Lung microvascular endothelial cell (primary cell): ENCODE measurements at places on chromosomes 1 and 21. TPM values are rescaled to one million over a fixed set of nuclear protein-coding genes. Genes with fewer than 3 reads are reported as not detected.
A peak's percentile ranks its signal among the peaks of the same experiment; 100 is the strongest.

DNA sequence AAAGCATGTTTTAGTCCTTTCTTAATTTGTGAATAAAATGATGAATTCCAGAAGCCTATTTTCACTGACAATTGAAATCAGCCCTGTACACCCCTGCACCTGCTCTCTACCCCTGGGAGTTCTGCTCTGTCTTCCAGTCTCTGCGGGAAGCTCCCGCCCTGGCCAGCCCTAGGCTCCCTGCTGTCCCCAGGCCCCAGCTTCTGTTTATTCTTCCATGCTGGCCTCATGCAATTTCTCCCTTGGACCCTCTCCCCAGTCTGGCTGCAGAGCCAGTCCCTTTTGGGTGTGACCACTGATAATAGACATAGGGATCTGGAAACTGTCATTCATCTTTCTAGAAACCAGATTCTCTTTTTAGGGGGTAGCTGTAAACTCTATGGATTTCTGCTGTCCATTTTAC is 258.6 kb downstream of the GRIK3 start:
- DNase-seq: no peak

- no peak for DNase-seq
Measured at GRCh38 chr1:34019741-34020552, 145.1 kb downstream of the CSMD2 start.

GRCh38 chr1:68495532-68495931 is 1.4 kb downstream of the DEPDC1 start:
- DNase-seq: no peak

DNA sequence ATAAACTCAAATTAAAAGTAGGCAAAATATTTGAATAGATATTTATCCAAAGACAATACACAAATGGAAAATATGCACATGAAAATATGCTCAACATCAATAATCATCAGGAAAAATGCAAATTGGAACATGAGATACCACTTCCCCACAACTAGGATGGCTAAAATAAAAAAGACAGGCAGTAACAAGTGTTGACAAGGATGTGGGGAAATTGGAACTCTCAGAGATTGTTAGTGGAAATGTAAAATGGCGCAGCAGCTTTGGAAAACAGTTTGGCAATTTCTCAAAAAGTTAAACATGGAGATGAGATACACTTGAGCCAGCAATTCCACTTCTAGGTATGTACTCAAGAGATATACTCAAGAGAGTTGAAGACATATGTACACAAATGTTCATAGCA is 48.8 kb downstream of the NAV1 start:
- DNase-seq: no peak

DNA sequence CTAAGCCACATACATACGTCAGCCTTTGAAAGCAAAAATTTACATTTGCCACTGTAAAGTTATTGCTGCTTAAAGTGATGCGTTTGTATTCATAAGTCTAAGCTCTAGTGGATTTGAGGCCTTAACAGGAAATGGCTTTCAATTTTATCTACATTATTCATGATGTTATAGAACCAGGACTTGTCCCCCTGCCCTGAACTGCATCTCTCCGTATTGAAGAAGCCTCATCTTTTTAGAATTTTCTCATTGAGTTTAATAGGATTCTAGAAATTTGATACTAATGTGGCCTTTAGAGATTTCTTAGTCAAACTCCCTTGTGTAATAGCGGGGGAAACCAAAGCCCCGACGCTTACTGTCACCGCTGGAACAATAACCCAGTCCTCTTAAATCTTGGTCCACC is 9.9 kb downstream of the UTP25 start:
- no peak for DNase-seq

DNA sequence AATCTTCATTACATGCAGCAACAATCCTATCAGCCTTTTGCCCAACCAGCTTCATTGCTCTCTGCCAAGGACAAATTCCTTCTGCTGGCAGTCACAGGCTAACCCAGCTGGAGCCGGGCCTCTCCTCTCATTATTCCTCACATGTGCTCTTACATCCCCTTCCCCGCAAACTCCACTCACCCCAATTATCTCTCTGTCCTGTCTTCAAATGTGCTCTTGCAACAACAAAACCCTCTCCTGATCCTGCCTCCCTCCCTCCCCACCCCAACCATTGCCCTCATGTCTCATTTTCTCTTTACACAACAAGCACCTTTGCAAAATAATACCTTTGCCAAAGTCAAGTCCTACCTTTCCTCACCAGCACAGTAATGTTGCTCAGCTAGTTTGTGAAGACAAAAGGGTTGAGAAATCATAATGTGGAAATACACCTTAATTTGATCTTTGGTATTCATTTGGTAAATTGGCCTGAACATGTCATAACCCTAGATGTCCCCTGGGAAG is 36.0 kb upstream of the DHCR24 start:
- no peak for DNase-seq

- peak; percentile 62 for DNase-seq
Measured at GRCh38 chr1:180881806-180882509, 30.7 kb upstream of the KIAA1614 start.

GRCh38 chr1:172448995-172449584 is 5.2 kb upstream of the PIGC start:
- DNase-seq: no peak

The NID1 gene
- 131 and 178 TPM in 2 replicates for total RNA-seq

The HFM1 gene
- total RNA-seq: 0.20 and 0.22 TPM in 2 replicates

The ACBD3 gene
- total RNA-seq: 22.7 and 33.9 TPM in 2 replicates

The GNAT2 gene
- total RNA-seq: under 0.01 and 0.22 TPM in 2 replicates

The TMEM82 gene
- total RNA-seq: not detected in 2 replicates

The KIF14 gene
- 1.2 and 3.9 TPM in 2 replicates for total RNA-seq
